Thymus (tissue), 14 donors: ENCODE measurements at places on chromosomes 5 and 9. TPM values are rescaled to one million over a fixed set of nuclear protein-coding genes. Genes with fewer than 3 reads are reported as not detected.

EGFLAM gene
- 24.0 TPM for total RNA-seq

GRCh38 chr5:27311544-27311943 lies 273.2 kb upstream of the CDH9 start:
- no peaks in the 10 kb centered on the region for H3K27me3 ChIP-seq
- no peak overlapping the region for H3K27ac ChIP-seq
- H3K4me1 ChIP-seq, result no peaks in the 10 kb centered on the region
- no peak for DNase-seq
- H3K4me3 ChIP-seq, result no peak overlapping the region

DNA sequence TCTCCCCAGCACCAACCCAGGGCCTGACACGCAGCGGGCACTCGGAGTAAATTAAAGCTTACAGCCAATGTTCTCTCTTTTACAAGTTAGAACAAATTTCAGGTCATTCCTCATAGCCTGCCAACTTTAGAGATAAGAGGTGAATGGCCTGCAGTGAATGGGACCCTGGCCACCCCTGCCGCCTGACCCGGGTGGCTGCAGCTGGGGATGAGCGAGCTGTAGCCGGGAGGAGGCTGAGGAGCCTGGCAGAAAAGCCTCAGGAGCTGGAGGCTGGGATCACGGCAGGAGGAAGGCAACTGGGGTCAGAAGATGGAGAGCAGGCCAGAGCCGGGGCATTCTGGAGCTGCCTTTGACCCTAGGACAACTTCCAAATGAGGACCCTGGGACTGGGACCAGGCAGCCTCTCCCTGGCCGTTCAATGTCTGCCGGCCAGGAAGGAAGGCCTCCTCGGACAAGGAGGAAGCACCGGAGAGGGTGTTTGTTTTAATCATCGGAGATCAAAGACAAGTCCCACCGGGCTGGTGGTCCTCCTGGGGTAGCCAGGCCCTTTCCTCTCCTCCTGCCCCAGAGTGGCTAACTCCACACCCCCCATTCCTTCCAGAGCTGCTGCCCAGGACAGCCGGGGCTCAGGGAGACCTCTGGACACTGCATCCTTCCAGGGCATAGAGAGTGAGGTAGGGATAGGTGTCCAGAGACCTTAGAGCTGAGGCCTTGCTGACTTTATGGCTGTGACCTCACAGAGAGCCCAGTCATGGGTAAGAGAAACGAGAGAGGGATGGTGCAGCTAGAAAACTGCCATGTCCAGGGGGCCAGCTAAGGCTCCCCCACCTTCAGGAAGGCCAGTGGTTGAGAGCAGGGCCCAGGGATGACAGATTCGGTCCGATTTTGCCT lies 87.3 kb upstream of the LMX1B start:
- no peaks in the 10 kb centered on the region for H3K4me1 ChIP-seq
- DNase-seq, result no peak
- H3K27ac ChIP-seq, result no peak overlapping the region

- no peak for DNase-seq
- no peak overlapping the region for H3K4me3 ChIP-seq
- no peaks in the 10 kb centered on the region for H3K4me1 ChIP-seq
- no peak overlapping the region for H3K27ac ChIP-seq
These were observed 49.2 kb upstream of the NEK6 start for GRCh38 chr9:124208571-124208970.

TRIM23 gene
- 17.3 TPM for total RNA-seq

- no peak for DNase-seq
- H3K27me3 ChIP-seq, result no peaks in the 10 kb centered on the region
- H3K4me3 ChIP-seq, result no peak overlapping the region
- H3K27ac ChIP-seq, result no peak overlapping the region
- H3K36me3 ChIP-seq, result no peaks in the 10 kb centered on the region
These were observed 302.6 kb downstream of the ENC1 start for GRCh38 chr5:74337984-74338310.

DNA sequence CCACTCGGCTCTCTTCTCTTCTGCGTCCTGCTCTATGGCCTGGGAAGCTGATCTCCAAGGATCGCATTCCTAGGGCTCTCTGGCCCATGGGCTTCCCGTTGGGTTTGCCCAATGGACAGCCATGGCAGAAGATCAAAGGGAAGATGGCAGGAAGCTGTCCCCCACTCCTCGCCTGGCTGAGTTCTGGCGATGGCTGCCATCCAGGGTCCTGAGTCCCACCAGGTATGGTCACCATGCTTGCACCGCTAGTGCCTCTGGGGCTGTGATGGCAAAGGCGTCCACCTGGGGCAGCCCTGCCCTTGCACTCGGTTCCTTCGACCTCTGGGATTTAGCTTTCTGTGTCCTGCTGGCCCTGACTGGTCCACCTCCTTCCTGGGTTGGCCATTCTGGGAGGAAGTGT lies 156.0 kb downstream of the RXRA start:
- DNase-seq, result no peak
- H3K27me3 ChIP-seq, result no peaks in the 10 kb centered on the region
- H3K27ac ChIP-seq, result no peak overlapping the region
- H3K4me1 ChIP-seq, result no peaks in the 10 kb centered on the region

ORM2 gene
- total RNA-seq, result 0.38 TPM

- DNase-seq, result no peak
- H3K27ac ChIP-seq, result no peak overlapping the region
- no peaks in the 10 kb centered on the region for H3K4me1 ChIP-seq
- H3K27me3 ChIP-seq, result no peaks in the 10 kb centered on the region
- no peak overlapping the region for H3K4me3 ChIP-seq
These were observed 26.4 kb downstream of the AMBP start for GRCh38 chr9:114051706-114052105.

OLFM1 gene
- total RNA-seq, result 28.3 TPM

DNA sequence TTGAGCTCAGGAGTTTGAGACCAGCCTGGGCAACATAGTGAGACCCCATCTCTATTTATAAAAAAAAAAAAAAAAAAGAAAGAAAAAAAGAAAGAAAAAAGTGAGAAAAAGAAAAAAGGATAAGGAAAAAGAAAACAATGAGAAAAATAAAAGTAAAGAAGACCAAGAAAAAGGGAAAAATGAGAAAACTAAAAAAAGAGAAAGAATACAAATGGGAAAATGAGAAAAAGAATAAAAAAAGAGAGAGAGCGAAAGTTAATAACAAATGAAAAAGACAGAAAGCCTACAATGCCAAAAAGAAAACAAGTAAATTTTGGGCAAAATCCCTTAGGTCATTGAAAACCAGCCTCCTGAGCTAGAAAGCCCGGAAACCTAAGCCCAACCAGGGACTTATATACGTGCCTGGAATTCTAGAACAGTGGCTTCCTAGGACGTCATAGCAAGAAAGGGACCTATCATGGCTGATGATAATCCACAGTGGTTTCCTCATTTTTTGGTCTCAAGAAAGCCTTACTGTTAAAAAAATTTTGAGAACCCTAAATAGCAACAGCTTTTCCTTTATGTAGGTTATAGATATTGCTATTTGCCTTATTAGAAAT lies 131.7 kb upstream of the CLINT1 start:
- no peak overlapping the region for H3K27ac ChIP-seq
- peaks cover 3% of the 10 kb centered on the region for H3K27me3 ChIP-seq
- H3K4me1 ChIP-seq, result peaks cover 8% of the 10 kb centered on the region
- no peaks in the 10 kb centered on the region for H3K36me3 ChIP-seq
- DNase-seq, result no peak

GRCh38 chr9:134187891-134188385 lies 23.6 kb upstream of the RNU6ATAC start:
- no peak overlapping the region for H3K4me3 ChIP-seq
- peaks cover 7% of the 10 kb centered on the region for H3K4me1 ChIP-seq
- no peak overlapping the region for H3K27ac ChIP-seq
- no peaks in the 10 kb centered on the region for H3K36me3 ChIP-seq

FCHSD1 gene
- total RNA-seq, result 11.1 TPM

- H3K4me1 ChIP-seq, result no peaks in the 10 kb centered on the region
- H3K27ac ChIP-seq, result no peak overlapping the region
- H3K4me3 ChIP-seq, result no peak overlapping the region
- H3K36me3 ChIP-seq, result no peaks in the 10 kb centered on the region
These were observed 970.9 kb upstream of the NUDT12 start for GRCh38 chr5:104533498-104533897.

- H3K27me3 ChIP-seq, result peaks cover 4% of the 10 kb centered on the region
- no peak for DNase-seq
- no peak overlapping the region for H3K4me3 ChIP-seq
- H3K27ac ChIP-seq, result no peak overlapping the region
- H3K4me1 ChIP-seq, result no peaks in the 10 kb centered on the region
These were observed 46.2 kb upstream of the HAND1 start for GRCh38 chr5:154524181-154524580.

- no peak overlapping the region for H3K27ac ChIP-seq
- H3K4me1 ChIP-seq, result peaks cover 5% of the 10 kb centered on the region
- no peak overlapping the region for H3K4me3 ChIP-seq
These were observed 8.7 kb upstream of the MRPS2 start for GRCh38 chr9:135491764-135492163.

- H3K27me3 ChIP-seq, result no peaks in the 10 kb centered on the region
- H3K27ac ChIP-seq, result no peak overlapping the region
- no peaks in the 10 kb centered on the region for H3K36me3 ChIP-seq
- no peak overlapping the region for H3K4me3 ChIP-seq
- no peaks in the 10 kb centered on the region for H3K4me1 ChIP-seq
These were observed 182.6 kb downstream of the ASTN2 start for GRCh38 chr9:117232281-117232680.

TAF11L5 gene
- not detected for total RNA-seq

DNA sequence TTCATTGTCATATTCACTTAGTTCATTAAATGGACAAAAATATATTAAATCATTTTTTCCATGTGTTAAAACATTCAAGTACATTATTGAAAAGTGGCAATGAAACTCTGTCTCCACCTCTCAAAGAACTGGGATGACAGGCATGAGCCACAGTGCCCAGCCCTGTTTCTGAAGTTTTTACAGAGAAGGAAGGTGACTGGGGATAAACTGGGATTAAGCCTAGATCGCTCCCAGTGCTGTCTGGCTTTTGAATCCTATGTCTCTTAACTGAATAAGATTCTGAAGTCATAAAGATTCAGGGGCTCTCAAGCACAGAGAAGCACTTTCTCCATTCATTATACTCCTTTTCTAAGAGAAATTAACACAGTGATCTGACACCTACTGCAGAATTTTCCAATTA lies 88.3 kb downstream of the SLC38A9 start:
- DNase-seq, result no peak
- no peak overlapping the region for H3K4me3 ChIP-seq
- H3K36me3 ChIP-seq, result no peaks in the 10 kb centered on the region
- no peaks in the 10 kb centered on the region for H3K27me3 ChIP-seq
- no peaks in the 10 kb centered on the region for H3K4me1 ChIP-seq

- no peak overlapping the region for H3K4me3 ChIP-seq
- no peak for DNase-seq
- no peaks in the 10 kb centered on the region for H3K36me3 ChIP-seq
- no peaks in the 10 kb centered on the region for H3K27me3 ChIP-seq
- H3K4me1 ChIP-seq, result no peaks in the 10 kb centered on the region
These were observed 139.6 kb downstream of the RASEF start for GRCh38 chr9:82923092-82923911.

DNA sequence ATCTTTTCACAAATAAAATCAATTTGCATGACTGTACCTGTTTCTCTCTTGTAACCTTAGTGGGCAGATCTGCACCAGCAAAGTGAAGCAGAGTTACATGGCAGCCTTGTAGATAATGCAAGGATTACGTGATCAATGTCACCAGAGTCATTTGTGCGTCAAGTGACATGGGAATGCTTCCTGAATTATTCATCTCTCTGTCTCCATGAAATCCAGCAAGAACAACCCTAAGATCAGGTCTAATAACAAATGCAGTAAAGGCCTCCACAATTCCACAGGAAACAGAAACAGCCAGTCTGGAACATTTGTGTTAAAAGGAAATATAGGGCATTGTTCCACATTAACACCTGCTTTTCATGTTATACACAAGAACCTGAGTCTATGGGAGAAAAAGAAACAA lies 7.8 kb downstream of the GZMA start:
- peaks cover under 1% of the 10 kb centered on the region for H3K4me1 ChIP-seq
- no peak overlapping the region for H3K27ac ChIP-seq
- DNase-seq, result no peak

GRCh38 chr5:117675646-117676045 lies 1101.0 kb upstream of the SEMA6A start:
- no peaks in the 10 kb centered on the region for H3K4me1 ChIP-seq
- H3K27me3 ChIP-seq, result no peaks in the 10 kb centered on the region
- no peak overlapping the region for H3K4me3 ChIP-seq
- no peaks in the 10 kb centered on the region for H3K36me3 ChIP-seq
- DNase-seq, result no peak

GRCh38 chr5:149422366-149423048 lies 43.4 kb upstream of the IL17B start:
- peak; percentile 72 for DNase-seq
- peaks cover 4% of the 10 kb centered on the region for H3K4me1 ChIP-seq
- H3K27me3 ChIP-seq, result no peaks in the 10 kb centered on the region
- no peak overlapping the region for H3K4me3 ChIP-seq

EQTN gene
- total RNA-seq, result 0.05 TPM

- DNase-seq, result no peak
- H3K27me3 ChIP-seq, result no peaks in the 10 kb centered on the region
- no peak overlapping the region for H3K27ac ChIP-seq
These were observed 55.7 kb upstream of the SAP30L start for GRCh38 chr5:154390096-154390495.

IRX1 gene
- 0.94 TPM for total RNA-seq

DNA sequence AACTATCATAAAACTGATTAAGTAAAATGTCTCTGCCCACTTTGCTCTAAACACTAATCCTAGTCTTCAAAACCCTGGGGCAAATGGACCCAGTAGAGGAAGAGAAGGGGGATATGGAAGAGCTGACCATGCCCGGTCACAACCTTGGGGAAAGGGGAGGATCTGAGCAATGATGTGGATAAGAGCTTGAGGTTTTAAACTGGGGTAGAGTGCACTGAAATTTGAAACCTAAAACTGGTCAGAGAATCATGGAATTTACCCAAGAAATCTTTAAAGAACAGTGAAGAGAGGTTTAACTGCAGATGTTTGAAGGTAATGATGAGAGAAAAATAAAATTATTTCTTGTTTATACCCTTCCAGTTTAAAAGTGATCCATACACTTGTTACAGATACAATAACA lies 110.8 kb downstream of the MRPS30 start:
- no peak overlapping the region for H3K4me3 ChIP-seq
- DNase-seq, result no peak
- H3K27me3 ChIP-seq, result no peaks in the 10 kb centered on the region
- no peaks in the 10 kb centered on the region for H3K4me1 ChIP-seq

DNA sequence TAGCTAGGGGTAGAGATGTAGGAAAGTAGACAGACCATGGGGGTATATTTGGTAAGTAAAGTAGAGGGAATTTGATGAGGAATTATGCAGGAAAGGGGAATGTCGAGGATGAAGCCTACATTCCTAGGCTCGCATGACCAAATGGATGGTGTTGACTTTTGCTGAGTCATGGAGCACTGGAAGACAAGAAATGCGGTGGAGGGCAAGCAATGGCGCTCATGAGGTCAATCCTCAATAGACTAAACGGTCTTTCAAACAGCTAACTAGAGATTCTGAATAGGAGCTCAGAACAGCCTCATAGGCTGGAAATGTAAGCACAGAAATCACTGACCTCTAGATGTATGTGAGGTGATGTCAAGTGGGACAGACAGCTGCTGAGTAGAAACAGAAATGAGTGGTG lies 50.7 kb upstream of the FST start:
- H3K4me1 ChIP-seq, result no peaks in the 10 kb centered on the region
- no peak overlapping the region for H3K27ac ChIP-seq
- no peaks in the 10 kb centered on the region for H3K27me3 ChIP-seq
- DNase-seq, result no peak

GPR21 gene
- total RNA-seq, result not detected

PCDHGA1 gene
- 0.09 TPM for total RNA-seq
